Bronchial epithelial cell (primary cell): ENCODE measurements at places on chromosomes 2 and 18. TPM values are rescaled to one million over a fixed set of nuclear protein-coding genes. Genes with fewer than 3 reads are reported as not detected.

DNA sequence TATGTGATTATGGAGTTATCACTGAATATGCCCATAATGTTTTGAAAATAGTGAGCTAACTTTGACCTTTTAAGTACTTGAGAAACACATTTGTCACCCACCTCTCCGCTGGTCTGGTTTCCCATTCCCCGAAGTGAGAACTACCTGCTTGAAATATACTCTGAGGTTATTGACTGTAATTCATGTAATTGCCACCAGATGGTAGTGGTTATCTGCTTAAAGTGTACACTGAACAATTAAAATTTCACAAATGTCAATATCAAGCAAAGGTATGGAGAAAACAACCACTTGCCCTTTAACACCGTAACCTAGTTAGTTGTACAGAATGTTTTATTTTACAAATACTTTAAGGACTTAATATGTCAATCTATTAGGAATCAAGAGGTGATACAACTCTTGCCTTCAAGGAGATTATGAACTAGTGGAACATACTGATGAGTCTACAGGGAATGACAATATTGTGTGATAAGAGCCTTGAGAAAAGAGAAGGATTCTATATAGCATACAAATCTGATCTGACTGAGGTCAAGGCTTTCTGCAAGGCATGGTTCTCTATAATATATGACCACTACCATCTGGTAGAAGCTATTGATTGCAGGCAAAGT is 316.8 kb upstream of the KCNH7 start:
- DNase-seq, result peak; percentile 57

DNA sequence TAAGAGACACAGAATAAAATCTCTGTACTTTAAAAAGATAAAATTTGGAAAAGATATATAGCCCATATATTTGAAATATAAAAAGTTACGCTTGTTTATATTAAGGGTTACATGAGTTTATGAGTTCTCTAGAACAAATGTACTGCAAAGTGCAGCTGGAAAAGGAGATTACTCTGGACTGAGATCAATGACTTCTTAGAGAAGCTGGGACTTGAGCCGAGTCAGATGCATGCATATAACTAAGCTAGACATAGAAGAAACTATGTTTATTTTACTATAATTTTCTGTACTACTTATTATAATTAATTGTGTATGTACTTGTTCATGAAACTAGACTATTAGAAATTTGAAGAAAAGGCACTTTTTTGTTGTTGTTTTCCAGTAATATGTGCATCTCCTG is 170.3 kb upstream of the NXPH2 start:
- no peak for DNase-seq

DNA sequence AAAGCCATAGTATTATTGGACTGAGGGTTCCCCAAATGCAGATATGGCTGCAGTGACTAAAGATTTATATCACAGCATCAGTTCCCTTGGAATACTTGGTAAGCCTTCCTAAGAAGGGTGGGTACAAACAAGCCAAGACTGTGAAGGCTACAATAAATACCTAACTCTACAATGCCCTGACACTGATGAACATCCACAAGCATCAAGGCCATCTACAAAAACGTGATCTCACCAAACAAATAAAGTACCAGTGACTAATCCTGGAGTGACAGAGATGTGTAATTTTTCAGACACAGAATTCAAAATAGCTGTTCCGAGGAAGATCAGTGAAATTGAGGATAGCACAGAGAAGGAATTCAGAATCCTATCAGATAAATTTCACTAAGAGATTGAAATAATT is 254.5 kb downstream of the PARD3B start:
- DNase-seq, result no peak

GRCh38 chr2:29804671-29805070 is 116.7 kb downstream of the ALK start:
- DNase-seq, result no peak

DNA sequence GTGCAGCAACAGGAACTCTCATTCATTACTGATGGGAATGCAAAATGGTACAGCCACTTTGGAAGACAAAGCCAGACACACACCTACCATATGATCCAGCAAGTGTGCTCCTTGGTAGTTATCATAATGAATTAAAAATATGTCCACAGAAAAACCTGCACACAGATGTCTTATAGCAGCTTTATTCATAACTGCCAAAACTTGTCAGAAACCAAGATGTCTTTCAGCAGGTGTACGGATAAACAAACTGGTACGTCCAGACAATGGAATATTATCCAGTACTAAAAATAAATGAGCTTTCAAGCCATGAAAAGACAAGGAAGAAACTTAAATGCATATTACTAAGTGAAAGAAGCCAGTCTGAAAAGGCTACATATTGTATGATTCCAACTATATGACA is 50.4 kb downstream of the CHMP3 start:
- no peak for DNase-seq

DNA sequence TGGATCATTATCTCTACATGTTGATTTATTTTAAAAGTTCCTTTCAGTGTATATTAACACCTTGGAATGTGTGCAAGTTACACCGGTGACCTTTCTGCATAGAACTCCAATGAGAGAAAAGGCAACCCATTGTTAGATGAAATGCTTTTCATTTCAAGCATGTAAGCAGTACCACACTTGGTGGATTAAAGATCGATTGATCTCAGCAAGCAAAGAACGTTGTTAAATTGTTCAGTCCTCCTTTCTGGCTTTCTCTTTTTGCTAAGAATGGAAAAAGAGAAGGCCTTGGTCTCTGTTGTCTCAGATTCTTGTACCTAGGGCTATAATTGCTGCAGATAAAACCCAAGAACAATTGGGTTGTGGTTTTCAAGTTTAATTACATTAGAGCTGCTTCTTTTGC is 843.0 kb downstream of the DPP10 start:
- no peak for DNase-seq

DNA sequence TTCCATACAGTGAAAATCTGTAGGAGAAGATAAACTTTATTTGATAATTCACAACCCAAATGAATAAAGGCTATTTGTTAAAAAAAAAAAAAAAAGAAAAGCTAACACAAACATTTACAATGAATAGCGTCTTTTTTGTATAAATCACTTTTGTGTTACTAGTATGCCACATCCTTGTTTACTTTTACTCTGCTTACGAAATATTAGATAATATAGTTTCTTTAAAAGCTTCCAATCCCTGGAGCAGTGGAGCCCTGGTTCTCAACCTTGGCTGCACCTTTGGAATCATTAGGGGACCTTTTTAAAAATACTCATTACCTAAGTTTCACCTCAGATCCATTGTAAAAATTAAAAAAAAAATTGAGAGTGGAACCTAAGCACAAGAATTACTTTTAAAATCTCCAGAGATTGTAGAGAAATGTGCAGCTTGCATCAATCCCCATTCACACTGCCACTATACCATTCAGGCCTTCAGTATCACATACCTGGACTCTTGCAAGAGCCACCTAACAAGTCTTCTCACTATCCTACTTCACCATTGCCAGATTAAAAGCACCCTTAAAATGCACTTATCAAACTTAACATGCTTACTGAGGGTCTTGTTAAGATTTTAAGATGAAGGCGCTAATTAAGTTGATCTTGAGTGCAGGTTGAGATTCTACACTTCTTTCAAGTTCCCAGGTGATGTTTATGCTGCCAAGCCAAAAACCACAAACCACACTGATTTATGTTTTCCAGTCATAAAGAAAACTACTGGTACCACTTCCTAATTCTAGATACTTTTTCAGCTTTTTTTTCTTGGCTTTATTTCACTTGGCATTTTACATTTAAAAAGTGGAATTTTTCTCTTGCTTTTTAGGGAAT is 59.7 kb upstream of the ZC3H15 start:
- peak; percentile 9 for DNase-seq

- peak; percentile 5 for DNase-seq
Observed at GRCh38 chr2:70828914-70829824, 6.4 kb downstream of the CD207 start.

- DNase-seq, result no peak
Observed at GRCh38 chr2:26666671-26667070, 25.5 kb upstream of the CIB4 start.

DNA sequence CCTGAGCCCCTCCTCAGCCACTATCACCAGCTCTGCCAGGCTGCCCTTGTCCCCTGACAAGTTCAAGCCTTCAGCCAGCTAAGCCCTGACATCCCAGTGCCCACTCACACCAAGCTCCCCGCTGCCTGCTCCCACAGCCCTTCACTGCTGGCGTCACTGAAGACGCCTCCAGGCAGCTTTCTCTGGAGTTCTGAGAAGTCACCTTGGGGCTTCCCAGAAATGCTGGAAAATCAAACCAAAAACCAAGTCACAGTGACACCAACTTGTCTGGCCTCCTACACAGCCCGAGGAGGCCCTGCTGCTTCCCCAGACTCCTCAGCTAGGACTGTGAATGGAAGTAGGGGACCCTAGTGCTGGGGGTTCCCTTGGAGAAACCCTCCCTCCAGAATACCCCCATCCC is 2.2 kb upstream of the TNS1 start:
- no peak for DNase-seq

GRCh38 chr2:166088634-166089033 is 39.2 kb downstream of the SCN1A start:
- no peak for DNase-seq

DNA sequence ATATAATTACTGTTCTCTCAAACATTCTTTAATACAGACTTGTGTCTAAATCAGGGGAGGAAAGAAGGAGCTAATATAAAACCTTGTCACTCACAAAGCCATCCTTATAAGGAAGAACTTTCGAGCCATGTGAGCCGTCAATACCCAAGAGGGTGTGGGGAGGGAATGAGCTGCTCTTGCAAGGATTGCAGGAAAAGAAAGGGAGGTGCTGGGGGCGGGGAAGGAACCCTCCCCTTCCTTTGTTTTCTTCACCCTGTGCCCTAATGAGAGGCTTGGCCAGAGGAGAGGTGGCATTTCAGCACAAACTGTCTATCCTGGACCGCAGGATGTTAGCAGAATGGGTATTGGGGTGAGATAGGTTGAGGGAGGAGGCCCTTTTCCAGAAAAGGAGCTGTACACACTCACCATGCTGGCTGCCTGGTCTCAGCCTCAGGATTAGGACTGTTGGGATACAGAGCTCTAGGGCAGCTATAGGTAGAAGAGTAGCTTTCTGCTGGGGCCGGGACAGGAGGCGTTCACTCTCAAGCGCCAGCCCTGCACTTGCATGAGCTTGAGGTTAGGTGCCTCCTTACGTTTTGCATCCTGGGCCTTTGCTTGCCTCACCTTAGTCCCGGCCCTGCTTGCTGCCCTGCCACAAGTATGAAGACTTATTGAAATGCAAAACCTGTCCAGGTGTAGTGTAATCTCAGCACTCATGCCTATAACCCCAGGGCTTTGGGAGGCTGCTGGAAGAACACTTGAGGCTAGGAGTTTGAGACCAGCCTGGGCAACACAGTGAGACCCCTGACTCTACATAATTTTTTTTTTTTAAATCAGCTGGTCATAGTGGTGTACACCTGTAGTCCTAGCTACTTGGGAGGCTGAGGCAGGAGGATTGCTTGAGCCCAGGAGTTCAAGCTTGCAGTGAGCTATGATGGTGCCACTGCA is 190.5 kb downstream of the LOXHD1 start:
- no peak for DNase-seq

DNA sequence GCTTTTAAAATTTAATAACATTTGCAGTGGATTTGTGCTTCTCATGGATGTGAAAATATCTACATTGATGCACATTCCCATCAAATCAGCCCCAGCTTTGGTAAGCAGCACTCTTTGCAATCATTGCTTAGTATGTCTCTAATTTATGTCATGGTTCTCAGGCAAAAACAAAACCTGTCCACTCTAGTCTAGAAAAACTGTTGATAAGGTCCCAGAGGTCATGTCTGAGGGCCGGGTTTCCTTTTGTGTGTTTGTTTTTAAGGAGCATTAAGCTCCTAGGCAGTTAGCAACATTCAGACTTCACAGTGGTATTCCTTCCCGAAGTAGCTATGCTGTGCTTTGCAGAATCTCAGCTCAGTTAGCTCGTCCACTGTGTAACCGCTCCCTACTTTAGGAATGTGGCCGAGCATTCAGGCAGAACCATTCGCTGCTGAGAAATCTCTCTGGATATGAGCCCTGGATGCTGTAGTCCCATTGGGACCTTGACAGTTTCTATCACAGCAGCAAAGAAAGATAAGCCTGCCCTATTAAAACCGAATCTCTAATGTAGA is 4.0 kb downstream of the DIPK1C start:
- no peak for DNase-seq

- no peak for DNase-seq
Observed at GRCh38 chr18:10514082-10514481, 11.7 kb upstream of the NAPG start.

DNA sequence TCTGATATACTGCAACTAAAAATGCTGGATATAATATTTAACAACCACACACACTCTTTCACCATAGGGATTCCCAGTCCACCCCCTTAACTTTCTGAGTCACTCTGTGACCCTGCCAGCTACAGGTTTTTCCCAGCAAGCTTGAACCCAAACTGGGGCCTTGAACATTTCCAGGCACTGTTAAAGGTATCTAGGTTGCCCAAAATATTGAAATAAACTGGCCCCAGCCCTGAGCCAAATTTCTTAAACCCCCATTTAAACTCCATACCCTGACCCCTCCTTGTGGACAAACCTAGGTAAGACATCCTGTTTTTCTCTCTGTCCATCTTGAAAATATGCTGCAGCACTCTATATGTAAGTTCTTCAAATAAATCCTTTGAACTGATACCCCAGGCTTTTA is 19.7 kb upstream of the DCTN1 start:
- DNase-seq, result peak; percentile 47

Gene SPP2
- not detected in 2 replicates for total RNA-seq

Gene RASGRP3
- 0.38 and 0.79 TPM in 2 replicates for total RNA-seq

Gene CNDP1
- not detected in 2 replicates for total RNA-seq

Gene MBD2
- 36.3 and 58.4 TPM in 2 replicates for total RNA-seq

Gene RNF103
- 17.7 and 18.2 TPM in 2 replicates for total RNA-seq
